ENCODE measurements at places on chromosomes 4 and X.
A peak's percentile ranks its signal among the peaks of the same experiment; 100 is the strongest.

DNA sequence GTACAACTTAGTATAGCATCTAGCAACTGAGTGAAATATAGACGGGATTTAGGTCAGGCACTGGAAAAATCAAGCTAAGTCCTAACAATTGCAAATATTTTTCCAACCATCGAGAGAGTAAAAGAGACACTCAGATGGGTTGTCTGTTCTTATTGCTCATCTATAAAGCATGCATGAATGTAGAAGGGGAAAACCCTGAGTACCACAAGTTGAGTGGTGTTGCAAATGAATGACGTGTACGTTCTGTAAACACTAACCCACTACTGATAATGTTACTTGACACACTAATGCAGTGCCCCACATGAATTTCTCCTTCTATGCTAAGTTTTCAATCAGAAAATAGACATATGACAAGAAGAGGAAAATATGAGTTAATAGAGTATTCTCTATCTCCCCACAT is 211.2 kb downstream of the COX18 start:
- no peak for DNase-seq

DNA sequence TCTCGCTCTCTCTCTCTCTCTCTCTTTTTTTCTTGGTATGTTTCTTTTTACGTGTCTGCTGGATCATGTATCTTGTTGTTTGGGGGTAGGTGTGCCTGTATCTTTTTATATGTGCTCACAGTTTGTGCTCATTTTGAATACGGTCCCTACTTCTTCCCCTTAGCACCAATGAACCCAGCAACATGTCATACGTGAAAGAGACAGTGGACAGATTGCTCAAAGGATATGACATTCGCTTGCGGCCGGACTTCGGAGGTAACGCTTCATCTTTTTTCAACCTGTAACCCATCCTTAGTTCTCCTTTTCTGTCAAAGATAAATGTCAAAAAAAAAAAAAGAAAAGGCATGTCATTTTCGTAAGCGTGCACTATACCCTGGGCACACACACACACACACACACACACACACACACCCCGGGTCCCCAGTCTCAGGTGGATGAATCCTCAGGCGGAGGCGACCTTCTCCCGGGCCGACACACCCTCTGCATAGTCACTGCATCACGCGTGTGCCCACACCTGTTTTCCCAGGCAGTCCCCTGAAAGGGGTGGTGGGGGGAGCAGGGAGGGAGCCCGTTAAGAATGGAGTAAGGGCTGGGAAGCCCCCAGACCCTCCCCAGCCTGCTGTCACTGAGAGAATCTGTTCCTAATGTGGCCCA is 511 bp downstream of the GABRB1 start:
- DNase-seq, result peak; percentile 55

- DNase-seq, result no peak
These were observed 165.3 kb downstream of the BTC start for GRCh38 chr4:74628852-74629620.

DNA sequence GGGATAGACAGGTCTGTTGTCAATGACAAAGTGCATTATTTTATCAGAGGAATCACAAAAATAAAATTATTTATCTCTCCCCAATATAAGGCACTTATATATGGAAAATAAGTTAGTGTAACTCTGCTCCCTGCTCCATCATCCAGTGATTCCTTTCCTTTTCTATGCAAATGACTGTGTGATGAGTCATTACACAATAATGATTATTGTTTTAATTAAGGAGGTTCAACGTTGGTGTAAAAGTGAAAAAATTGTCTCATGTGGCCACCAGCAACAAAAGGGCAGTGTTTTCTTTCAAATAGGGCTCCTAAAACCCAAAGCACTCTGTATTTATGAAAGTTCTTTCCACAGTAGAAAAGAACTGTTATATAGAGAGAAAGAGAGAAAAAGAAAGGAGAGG is 16.7 kb downstream of the SLC7A11 start:
- DNase-seq, result no peak

DNA sequence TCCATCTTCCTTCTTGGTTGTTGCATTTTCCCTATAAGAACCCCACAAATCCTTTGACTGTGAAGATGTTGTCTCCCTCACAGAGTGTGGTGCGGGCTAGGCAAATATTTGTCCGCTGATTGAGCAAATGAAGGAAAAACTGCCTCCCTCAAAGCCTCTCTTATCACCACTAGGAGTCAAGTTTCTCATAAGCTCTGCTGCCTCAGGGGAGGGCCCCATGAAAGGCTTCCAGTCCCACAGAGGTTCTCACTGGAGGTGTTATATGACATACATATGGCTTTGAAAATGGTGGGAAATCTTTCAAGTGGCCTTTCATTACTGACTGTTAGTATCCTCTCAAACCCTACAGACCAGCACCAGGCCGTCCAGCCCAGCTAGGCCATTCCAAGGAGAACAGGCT is 9.3 kb downstream of the VGLL1 start:
- no peak for DNase-seq

DNA sequence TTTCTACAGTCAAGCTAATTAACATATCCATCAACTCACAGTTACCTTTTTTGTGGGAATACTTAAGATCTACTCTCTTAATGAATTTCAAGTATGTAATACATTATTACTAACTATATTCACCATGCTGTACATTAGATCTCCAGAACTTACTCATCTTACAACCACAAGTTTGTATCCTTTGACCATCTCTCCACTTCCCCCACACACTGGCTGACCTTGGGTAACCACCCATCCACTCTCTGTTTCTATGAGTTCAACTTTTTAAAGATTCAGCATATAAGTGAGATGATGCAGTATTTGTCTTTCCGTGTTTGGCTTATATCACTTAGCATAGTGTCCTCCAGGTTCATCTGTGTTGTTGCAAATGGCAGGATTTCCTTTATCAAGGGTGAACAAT is 30.5 kb upstream of the MAGED1 start:
- no peak for DNase-seq

DNA sequence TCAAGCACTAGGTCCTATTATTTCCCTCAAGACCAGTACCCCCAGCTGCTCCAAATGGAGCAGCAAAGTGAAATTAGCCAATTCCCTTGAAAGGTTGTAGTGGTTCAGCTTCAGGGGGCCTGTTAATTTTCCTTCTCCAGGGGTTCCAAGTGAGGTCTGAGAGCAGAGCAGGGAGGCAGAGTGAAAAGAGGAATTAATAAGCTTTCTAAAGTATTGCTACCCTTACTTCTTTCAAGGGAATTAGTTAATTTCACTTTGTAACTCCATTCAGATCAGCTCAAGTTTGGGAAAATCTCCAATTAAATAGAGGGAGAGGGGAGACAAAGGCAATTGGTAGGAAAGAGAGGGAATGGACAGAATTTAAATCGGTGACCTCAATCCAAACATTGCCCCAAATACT is 78.7 kb upstream of the SLC7A11 start:
- peak; percentile 4 for DNase-seq

DNA sequence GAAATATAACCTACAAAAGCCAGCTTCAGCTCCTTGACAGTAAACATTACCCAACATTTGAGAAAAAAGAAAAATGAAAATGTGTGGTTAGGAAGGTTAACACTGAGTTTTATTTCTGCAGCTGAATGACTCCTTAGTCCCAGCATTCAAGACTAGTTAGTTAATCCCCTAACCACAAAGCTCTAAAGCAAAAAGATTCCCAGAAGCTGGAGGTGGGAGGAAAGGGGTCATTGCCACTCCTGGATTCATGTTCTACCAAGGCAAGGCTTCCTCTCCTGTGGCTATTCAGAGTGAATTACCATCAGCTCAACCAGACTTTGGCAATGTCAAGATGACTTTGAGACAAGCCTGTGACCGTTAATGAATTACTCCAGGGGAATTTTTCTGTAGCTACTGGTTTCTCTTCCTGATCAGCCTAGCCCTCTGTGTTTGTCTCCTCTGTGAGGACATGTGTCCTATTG is 63.6 kb downstream of the HADH start:
- DNase-seq, result no peak

DNA sequence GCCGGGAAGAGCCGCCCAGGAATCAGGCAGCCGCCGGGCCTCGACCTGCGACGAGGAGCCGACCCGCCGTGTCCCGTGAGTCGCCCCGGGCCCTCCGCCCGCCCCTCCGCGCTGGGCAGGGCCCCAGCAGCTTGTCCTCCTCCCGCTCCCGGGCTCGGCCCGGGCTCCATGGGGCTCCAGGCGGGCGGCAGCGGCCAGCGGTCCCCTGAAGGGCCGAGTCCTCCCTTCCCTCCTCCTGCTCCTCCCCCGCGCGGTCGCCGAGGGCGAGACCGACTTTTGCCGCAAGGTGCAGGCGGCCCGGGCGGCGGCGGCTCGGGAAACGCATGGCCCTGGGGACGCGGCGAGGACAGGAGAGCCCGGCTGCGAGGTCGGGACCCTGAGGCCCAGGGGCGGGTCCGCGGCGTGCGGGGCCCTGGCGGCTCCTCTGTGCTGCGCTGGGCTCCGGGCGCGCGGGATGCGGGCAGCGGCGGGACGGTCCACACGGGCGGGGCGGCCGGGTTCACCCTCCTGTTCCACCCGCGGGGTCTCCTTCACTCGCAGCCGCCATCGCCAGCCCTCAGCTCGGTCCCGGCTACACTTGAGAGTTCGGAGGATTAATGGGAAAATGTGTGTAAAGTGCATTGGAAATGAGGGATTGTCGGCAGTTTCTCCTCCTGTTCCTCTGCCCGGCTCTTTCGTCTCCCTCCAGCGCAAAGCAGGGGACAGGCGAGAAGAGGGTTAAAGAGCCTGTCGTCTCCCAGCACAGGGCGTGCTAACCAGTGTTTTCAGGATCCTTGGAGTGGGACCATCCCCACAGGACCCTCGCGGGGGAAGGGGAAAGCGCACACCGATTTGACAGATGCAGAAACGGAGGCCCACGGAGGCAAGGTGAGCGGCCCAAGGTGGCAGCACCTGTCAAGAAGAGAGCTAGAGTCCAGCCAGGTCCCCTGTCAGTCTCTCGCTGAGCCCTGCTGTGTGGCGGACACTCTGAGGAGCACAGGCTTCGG is 16.6 kb upstream of the ZNF718 start:
- DNase-seq, result no peak

DNA sequence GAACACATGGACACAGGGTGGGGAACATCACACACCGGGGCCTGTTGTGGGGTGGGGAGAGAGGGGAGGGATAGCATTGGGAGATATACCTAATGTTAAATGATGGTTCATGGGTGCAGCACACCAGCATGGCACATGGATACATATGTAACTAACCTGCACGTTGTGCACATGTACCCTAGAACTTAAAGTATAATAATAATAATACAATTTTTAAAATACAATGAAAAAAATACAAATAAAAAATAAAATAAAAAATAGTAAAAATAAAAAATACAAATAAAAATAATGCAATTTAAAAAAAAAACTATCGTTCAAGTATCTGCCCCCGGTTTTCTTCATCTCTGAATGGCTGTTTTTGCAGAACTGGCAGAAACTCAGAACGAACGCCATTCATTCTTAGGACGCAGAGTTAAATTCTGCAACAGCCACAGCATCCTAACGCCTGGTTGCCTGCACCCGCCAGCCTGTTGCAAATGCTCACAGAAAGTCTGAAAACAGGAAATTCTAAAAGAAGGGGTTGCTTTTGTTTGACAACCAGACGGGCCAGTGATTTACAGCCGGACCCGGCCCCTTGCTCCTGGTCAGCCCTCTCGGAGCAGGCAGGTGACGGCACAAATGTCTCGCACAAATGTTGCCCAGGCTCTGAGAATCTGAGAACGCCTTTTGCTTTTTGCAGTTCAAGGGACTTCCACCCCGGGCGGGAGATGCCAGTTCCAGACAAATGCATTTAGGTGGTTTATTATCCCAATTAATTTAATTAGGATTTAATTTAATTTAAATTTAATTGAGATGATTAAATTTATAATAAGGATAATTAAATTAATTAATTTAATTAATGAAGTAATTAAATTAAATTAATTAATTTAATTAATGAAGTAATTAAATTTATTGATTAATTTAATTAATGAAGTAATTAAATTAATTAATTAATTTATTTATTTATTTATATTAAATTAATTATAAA is 47.8 kb downstream of the CRLF2 start:
- DNase-seq, result peak; percentile 17
